Gastroesophageal sphincter (tissue), 4 donors: ENCODE measurements at places on chromosomes 4 and X. TPM values are rescaled to one million over a fixed set of nuclear protein-coding genes. Genes with fewer than 3 reads are reported as not detected.

DNA sequence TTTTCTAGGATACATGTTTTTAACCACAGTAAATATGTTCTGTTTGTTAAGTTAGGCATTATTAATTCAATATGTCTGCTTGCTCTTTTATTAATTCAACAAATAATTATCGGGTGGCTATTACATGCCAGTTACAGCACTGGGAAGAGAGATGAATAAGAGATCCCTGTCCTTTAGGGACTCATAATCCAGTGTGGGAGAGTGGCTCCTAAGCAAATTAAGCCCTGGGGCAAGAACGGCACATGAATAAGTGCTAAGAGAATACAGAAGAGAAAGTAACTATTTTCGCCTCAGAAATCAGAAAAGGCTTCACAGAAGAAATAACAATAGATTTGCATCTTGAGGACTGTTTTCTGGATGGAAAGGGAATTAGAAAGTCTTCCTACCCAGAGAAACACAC, 236.7 kb downstream of the NR3C2 start:
- ATAC-seq = no peak

DNA sequence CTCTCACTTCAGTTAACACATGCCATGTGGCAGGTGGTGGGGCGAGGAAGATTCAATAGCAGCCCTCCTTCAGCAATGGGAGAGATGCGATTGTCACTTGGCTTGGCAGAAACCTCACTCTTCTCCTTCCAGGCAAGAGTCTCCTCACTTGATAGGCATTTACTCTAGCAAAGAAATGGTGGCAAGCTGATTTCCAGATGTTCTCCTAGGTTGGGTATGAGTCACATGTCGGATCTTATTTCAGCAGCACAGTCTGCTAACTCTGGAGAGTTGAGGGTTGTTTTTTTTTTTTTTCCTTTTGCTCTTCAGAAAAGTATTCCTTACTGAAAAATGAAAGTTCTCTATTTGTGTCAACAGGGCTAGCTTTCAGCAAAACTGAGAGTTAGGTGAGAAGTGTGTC, 119.5 kb upstream of the CHRDL1 start:
- peak; percentile 48 for ATAC-seq

DNA sequence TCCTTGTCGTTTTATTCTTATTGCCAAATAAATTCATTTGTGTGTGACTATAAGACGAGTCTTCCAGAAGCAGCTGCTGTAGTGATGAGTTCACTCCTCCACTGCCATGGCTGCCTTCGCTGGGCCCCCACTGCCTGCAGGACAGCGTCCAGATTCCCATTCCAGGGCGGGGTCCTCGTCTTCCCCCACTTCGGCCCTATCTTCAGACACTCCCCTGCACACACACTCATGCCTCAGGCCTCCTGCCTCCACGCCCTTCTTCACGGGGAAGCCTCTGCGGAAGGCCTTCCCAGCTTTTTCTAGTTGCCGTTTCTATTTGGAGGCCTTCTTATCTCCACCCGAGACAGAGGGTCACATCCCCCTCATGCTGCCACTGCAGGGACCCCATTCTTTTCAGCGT, 80.4 kb downstream of the SHROOM2 start:
- ATAC-seq = no peak

DNA sequence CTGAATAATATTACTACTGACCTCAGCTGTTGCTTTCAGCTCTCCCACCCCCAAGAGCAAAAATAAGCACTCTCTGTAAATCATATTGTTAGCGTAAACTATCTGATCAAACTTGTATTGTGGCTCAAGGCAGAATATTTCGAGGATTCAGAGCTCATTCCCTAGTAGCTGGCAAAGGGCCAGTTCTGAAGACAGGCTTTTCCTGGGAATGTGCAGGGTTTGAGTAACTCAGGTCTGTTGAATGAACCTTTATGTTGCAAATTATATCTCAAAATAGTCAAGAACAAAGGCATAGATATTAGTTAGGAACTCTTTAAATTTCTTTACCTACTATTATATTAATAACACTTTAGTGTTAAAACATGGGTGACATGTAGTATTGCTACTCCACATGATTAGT, 454.9 kb downstream of the CCSER1 start:
- no peak for ATAC-seq

GRCh38 chrX:134435894-134436293, 24.1 kb upstream of the HPRT1 start:
- ATAC-seq = no peak

DNA sequence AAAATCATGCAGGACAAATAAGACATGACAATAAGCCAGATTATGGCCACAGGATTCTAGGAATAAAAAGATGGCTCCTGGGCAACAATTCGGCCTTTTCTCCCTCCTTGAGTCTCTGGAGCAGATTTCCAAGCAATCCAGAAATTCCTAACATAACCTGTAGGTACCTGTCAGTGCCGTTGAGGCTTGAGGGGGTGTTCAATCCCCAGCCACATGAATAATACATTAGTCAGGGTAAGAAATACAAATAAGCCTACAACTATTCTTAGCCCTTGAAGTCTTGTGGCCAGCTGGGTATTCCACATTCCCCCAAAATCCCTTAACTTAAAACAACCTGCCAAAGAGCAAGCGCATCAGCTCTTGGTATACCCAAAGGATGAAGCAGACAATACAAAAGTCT, 9.7 kb downstream of the CXorf38 start:
- no peak for ATAC-seq

GRCh38 chr4:19650903-19651864, 600.5 kb upstream of the SLIT2 start:
- ATAC-seq = no peak

DNA sequence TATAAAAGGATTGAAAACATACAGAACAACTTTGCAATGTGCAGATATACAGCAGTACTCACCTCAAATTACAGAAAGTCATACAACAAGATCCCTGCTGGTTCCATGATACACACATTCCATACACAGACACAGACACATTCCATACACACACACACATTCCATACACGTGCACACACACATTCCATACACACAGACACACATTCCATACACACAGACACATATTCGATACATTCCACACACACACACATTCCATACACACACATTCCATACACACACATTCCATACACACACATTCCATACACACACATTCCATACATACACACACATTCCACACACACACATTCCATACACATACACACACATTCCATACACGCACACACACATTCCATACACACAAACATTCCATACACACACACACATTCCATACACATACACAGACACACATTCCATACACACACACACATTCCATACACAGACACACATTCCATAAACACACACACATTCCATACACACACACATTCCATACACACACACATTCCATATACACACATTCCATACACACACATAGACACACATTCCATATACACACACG, 13.7 kb downstream of the LINC00632 start:
- no peak for ATAC-seq

DNA sequence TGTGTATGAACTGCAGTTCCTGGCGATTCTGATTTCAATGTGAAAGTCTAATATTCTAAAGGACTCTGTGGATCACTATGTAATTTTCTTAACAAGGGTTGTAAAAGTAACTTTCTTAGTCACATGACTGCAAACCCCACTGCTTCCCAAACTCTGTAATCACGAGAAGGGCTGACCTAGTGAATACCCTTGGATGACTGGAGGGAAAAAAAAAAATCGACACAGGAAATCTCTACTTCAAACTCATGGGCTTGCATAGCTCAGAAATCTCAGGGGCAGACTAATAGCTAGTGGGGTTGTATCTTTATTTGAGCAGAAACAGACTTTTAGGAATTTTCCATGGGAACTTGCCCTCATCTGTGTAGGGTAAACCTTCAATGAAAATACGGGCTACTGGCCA, 4.8 kb upstream of the MXRA5 start:
- ATAC-seq = no peak

GRCh38 chr4:158906073-158906472, 137.2 kb downstream of the FNIP2 start:
- no peak for ATAC-seq

DNA sequence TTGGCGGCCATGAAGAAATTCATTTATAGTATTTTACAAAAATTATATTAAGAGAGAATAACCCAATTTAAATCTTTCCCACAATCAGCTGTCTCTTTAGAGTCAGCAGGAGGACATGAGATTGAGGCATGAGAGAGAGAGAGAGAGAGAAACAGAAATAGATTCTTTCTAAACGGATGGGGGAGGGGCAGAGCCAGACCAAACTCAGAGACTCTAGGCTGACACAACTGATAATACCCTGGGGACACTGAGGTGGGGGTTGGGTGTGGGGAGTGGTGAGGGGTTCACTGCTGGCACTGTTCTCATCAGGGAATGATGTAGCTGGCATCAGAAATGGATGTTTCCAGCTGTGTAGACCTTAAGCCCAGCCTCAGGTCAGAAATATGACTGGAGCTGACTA, 20.5 kb upstream of the HOPX start:
- no peak for ATAC-seq

- ATAC-seq = no peak
Measured at GRCh38 chrX:15903186-15903681, 48.6 kb upstream of the AP1S2 start.

- ATAC-seq = peak; percentile 32
Measured at GRCh38 chrX:65674204-65674893, 6.9 kb downstream of the MSN start.

DNA sequence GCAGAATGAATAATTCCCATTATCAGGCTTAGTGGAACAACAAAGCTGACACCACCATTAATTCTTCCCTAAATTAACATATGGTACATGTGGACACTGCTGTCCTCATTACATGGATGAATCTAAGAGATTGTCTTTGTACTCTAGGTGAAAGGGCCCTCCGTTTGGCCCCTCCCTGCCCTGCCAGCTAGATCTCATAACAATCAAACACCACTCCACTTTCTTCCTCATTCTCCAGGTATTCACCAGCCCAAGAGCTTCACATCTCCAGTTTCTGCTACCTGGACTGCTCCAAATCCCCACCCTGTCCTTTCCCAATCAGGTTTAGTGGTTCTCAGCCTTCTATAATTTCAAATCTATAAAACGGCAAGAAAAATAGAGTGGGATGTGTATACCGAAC, 3.8 kb downstream of the HSD17B11 start:
- ATAC-seq = no peak

DNA sequence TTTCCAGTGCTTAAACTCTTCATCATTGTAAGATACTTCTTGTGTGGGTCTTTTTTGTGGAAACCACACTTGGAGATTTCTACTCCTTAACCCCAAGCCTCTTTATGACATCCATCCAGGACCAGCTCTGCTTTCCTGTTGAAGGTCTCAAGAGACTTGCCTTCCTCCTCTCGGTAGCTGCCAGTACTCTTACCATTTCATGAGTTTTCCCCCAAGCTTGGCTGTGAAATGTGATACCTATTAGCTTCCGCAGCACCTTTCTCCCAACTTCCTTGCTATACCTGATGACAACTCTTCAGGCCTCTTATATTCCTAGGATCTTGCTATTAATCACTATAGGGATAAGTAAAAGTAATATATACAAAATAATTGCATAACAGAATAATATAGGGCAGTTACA, 1.9 kb upstream of the DCK start:
- no peak for ATAC-seq

DNA sequence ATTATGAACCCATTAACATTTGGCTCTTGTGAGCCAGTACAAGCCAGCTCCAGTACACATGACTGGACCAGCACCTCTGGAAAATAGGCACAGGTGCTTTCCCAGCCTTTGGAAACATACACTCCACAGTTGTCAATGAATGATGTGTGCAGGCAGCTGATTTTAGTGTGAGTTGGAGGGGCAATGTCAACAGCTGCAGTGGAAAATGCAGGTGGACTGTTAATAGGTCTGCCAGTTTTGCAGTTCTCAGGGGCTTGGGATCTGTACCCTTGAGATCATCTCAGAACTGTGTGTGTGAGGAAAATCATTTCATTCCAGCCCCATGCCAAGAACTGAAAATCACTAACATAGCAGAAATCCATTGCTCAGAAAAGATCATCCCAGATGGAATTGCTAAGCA, 81.7 kb upstream of the CHRDL1 start:
- no peak for ATAC-seq

- no peak for ATAC-seq
Measured at GRCh38 chr4:2592572-2592971, 56.1 kb downstream of the FAM193A start.

GRCh38 chr4:6198278-6198677, 2.1 kb downstream of the JAKMIP1 start:
- ATAC-seq = no peak

The GLRA3 gene
- total RNA-seq = not detected

DNA sequence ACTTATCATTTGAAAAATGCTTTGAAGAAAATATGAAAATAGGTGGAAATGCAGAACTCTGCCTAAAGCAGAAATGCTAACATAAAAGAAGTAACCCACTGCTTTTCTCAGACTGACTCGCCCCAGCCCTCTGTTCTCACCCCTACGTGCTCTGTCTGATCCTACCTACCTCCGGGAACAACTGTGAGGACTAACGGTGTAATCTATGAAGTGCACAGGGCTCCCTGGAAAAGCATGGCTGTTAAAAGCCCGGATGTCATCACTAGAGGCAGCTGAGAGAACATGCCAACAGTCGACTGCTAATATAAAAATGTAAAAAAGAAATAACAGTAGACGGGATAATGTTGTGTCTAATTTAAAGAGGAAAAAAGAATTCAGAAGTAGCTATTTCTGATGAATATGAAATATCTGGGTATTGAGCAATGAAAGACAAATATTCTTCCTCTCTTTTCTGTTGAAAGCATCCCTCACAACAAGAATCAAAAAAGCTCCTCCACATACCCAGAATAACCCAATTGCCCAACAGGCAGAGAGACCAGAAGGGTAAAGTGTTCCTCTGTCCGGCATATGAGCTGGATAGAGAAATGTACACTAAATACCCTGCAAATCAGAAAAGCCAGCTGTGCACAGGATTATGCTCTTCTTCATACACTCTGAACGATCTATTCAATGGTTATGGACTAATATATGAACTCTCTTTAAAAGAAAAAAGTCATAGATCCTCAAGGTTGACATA, 130.7 kb downstream of the TSPAN5 start:
- no peak for ATAC-seq

- ATAC-seq = no peak
Measured at GRCh38 chr4:183409934-183410333, 34.5 kb upstream of the CDKN2AIP start.

DNA sequence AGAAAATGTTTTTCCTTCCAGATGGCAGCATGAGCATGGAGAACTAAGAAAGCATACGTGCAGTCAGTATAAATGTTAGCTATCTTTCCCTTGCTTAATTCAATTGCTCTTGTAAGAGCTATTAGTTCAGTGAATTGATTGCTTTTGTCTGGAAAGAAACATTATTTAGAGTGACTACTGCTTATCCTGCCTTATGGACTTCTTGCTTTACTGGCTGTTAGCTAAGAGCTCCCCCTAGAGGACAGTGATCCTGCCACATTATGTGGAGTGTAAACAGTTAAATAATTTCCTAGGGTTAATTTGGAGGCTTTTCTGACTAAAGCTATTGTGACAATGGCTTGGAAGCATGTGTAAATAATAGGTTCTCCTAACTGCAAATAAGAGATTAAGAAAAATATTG, 1402.4 kb downstream of the FAM133A start:
- no peak for ATAC-seq

DNA sequence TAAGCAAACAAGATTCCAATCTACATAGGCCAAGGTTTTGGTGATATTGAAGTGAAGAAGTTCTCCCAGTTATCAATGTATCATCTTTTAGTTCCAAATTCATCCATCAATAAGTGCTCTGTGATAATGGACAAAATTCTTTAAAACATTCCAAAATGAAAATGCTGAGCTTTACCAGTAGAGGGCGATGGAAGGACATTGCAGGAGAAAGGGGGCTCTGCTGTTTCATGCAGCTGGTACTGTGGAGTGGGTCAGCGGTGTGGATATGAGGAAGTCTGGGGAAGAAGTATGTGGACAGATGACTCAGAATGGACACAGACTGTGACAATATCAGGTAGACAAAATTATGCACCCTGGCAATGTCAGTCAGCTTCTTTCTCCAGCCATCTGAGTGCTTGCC, 46.6 kb upstream of the HS6ST2 start:
- no peak for ATAC-seq
